Testis (tissue), 5 donors: ENCODE measurements at places on chromosomes 12 and 14.
A peak's percentile ranks its signal among the peaks of the same experiment; 100 is the strongest.

- DNase-seq: no peak
Observed at GRCh38 chr14:70785556-70785955, 23.8 kb downstream of the MAP3K9 start.

DNA sequence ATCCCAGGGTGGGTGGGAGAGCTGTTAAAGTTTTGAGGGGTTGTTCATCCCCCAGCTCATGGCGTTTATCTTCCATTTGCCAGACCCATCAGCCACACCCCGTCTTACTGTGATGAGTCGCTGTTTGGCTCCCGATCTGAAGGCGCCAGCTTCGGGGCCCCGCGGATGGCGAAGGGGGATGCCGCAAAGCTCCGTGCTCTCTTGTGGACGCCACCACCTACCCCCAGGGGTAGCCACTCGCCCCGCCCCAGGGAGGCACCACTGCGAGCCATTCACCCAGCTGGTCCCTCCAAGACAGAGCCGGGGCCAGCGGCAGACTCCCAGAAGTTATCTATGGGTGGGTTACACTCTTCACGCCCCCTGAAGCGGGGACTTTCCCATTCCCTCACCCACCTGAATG is 5.7 kb downstream of the RITA1 start:
- no peak for DNase-seq

DNA sequence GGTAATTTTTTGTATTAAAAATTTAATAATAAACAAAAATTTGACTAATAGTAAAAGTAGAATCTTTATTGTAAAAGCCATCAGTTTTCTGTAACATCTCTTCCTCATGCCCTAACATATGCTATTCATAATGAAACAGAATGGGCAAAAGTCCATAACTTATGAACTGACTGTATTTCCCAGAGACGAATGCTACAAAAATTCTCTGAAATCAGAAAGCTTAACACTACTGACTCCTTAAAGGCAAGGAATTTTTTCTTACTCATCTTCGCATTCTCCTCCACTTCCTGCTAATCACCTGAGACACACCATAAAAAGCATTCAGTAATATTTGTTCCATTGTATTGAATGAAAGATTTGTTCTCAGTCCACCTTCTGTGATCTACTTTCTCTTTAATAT is 17.6 kb downstream of the MON2 start:
- DNase-seq: no peak

DNA sequence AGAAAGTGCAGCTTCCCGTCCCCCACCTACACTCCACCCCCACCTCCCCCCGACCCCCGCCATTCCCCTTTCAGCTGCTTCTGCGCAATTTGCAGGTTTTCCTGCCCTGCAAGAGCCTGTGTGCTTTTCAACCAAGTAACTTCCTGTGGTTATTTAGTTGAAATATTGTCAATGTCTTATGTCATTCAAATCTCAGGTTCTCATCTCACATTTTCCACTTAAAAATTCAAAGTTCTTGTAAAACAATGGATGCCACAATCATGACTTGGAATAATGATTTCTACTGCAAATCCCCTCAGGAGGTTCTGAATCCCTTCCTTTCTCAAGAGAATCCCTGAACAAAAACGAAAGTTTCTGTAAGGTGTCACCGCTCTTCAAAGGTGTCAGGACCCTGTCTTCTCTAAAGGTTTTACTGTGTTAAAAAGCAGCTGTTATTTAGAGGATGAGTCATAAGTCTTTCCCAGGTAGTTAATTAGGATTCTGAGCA is 31.6 kb downstream of the WBP11 start:
- no peak for DNase-seq

DNA sequence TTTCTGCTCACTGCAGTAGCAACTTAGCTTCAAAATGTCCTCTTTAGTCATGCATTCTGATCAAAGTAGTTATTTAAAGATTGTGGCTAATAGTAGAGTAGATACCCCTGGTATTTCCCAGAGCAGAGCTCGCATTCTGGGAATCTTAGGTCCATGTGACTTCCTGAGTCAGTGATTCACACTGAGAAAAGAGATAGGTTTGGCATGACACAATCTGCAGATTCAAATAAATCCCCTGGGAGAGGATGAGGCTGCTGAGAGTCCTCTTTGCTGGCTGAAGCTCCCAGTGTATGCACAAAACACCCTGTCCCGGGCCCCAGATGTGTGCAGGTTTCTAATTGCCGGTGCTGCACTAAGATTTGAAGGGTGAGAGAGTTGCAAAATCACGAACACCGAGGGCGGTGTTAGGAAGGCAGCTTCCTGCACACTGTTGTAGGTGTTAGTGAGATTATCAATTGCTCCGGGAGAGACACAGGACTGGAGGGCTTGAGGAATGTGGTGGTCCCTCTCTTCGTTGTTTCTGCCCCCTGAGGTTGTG is 233.2 kb downstream of the NRXN3 start:
- no peak for DNase-seq

GRCh38 chr14:47935332-47935731 is 259.9 kb upstream of the MDGA2 start:
- no peak for DNase-seq

- no peak for DNase-seq
Observed at GRCh38 chr14:49092345-49092744, 493.8 kb downstream of the RPS29 start.

- DNase-seq: peak; percentile 31
Observed at GRCh38 chr12:19130224-19131024, 891 bp downstream of the PLEKHA5 start.

DNA sequence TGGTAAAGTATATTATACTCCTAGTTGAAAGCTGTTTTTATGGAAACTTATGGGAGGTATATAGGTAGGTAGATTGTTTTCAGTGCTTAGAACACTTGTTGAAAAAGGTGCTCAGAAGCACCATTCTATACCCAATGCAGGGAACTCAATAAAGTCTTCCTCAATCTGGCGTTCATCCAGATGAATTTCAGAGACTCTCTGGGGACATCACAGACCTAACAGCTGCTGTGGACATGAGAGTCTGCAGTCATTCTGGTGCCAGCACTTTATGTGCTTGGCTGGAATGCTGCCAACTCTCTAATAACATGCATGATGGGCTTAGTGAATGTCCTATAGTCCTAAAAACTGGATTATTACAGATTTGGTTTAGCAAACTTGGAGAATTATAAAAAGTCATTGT is 115.9 kb downstream of the NTN4 start:
- DNase-seq: no peak

- DNase-seq: no peak
Observed at GRCh38 chr14:45089813-45090212, 5.9 kb downstream of the PRPF39 start.

GRCh38 chr12:52181746-52182145 is 10.1 kb downstream of the KRT80 start:
- DNase-seq: no peak

- no peak for DNase-seq
Observed at GRCh38 chr12:124694846-124695497, 127.6 kb upstream of the NCOR2 start.

GRCh38 chr12:95238150-95238549 is 20.5 kb downstream of the VEZT start:
- DNase-seq: no peak

DNA sequence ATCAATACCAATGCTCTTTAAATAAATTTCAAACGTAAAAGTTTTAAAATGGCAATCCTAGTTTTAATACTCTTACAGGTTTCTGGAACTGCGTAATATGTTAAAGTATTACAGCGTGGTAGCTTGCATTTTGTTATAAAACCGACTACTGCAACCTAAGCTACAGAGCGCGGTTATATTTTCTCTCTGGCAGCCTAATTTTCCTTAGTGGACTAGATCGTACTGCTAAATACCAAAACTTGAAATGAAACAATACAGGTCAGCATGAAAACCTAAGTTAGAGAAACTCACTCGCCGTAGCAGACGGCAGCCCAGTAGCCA is 1.2 kb downstream of the CCDC92 start:
- DNase-seq: no peak

- DNase-seq: no peak
Observed at GRCh38 chr12:19316425-19316824, 122.9 kb upstream of the AEBP2 start.

DNA sequence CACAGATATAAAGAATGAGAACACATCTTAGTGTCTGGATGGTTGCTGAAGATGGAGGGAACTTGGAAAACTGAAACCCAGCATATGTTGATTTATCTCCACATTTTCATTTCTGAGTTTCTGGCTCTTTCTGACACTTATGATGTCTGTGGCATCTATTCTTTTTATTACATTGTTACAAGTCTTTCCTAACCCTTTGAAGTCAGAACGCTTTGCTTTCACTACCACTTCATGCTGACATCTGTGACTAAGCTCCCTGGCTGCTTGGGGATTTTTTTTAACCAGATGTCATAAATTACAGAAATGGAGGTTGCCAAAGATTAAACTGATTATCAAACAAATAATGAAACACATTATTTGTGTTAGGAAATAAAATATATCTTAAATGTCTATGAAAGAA is 188.7 kb downstream of the KITLG start:
- no peak for DNase-seq

DNA sequence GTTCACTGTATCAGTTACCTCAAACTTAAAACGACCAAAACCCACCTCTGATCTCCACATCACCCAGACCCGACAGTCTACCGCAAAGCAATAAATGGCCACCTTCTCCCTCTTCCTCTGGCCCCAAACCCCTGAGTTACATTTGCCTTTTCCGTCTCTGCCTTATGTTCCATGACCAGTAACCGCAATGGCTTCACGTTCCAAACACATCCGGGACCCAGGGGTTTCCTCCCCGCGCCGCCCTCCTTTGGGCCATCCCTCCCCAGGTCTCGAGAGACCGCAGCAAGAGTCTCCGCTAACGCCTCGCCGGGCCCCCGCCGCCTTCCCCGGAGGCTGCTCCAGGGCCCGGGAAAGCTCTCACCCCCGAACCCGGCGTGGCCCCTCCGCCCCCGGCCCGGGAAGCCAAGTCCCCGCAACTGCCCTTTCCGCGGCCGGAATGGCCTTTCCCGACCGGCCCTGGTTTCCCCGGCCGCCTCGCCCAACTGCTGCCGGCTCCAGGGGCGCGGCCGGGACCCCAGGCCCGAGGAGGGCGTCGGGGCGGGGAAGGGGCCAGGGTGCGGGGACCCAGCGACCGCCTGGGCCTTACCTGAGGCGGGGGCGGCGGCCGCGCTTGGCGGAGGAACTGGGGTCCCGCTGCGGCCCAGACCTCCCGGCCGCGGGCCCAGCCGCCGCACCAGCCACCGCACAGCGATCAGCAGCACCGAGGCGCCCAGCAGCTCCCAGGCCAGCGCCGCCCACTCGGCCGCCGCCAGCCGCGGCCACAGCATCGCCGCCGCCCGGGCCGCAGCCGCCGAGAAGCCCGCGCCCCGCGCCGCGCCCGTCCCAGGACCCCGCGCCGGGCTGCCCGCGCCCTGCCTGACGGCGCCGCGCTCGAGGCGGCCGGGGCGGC is at the start of gene ANKLE2:
TSS of gene ANKLE2 (minus strand) at position 801 of the 889 bp plus-strand sequence. CDS start at position 767, 34 bp downstream.
- peak; percentile 56 for DNase-seq

GRCh38 chr12:53171725-53172329 is 8.7 kb upstream of the ZNF740 start:
- DNase-seq: peak; percentile 66

DNA sequence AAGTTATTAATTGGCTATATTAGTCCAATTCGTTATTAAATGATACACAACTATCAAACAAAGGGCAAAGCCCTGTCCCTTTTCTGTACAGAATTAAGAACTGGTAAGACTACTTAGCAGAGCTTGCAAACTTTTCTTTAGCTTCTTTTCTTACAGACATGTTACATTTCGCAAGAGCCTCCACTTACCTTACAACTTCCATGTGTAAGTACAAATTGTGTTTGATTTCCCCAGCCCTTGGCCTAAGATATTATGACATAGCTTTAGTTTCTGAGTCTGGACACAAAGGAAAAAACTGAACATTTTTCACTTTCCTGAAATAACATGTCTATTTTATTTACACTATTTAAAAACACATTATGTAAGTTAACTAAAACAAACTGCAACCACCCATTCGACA is 1.7 kb downstream of the ATF7 start:
- DNase-seq: no peak

DNA sequence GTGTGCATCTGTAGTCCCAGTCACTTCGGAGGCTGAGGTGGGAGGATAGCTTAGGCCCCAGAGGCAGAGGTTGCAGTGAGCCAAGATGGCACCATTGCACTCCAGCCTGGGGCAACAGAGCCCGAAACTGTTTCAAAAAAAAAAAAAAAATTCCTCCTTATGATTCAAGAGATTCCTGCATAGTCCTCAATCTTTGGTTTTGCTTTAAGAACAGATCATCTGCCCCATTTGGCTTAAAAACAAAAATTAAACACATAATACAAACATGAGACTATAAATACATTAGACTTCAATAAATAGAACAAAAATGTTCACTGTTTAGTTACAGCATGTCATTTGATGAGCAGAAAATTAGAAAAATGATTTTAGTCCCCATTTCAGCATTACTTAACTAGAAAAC is 131.2 kb downstream of the PAWR start:
- no peak for DNase-seq

GRCh38 chr12:53419756-53420155 is 3.9 kb upstream of the AMHR2 start:
- no peak for DNase-seq

GRCh38 chr12:30691122-30691879 is 4.4 kb downstream of the IPO8 start:
- no peak for DNase-seq

GRCh38 chr14:55446127-55446736 is 5.8 kb upstream of the TBPL2 start:
- DNase-seq: peak; percentile 85
